ENCODE measurements at places on chromosomes 4 and X.

DNA sequence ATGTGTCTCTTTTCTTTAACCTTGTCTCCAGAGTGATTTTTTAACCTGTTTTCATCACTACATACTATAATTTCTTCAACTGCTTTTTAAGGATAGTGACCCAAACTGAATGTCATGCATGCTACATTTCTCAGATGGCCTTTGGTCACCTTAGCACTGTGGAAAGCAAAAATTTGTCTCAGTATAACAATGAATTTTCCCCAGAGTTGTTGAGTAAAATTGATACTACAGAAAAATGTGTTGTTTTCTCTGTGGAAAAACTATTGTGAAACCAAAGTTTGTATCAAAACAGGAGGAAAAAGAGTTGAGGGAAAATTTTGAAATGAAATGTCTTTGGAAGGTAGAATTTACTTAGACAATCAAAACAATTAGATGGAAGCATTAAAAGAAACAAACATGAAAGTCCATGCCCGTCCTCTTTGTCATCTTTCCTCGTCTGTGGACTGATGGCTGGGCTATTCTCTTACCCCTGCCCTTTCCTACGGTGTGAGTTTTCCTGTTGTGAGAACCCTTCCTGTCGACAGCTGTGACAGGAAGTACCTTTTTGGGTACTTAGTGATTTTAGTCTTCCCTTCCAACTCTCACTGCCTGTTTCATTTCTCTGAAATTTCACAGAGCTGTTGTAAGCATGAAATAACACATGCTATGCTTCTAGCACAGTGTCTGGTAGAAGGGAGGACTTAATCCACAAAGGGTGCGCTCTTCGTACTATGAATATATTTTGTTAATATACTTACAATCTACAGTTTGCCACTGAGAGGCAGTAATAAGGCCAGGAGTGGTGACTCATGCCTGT lies 50.8 kb downstream of the LRP2BP start:
- no peak for DNase-seq

DNA sequence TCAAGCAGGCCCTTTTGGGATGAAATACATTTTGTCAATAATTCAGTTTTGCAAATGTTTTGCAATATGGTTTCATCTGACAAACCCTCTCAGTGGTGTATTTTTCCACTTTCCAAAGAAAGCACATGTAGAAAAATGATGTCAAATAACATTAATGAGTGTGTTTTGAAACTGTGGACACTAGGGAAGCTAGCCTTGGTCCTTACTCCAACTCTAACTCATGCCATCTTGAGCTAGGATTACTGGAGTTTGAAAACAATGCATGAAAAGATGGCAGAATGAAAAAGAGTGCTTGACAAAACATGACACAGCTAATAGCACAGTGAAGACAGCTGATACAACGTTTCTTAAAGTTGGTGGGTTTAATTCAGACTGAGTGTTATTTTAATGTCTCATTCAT lies 41.4 kb downstream of the HAND2 start:
- no peak for DNase-seq

- DNase-seq: peak; percentile 74
These were observed at the start of gene RTL5 for GRCh38 chrX:72131317-72132294. TSS of gene RTL5 (minus strand) at chrX:72131915.

DNA sequence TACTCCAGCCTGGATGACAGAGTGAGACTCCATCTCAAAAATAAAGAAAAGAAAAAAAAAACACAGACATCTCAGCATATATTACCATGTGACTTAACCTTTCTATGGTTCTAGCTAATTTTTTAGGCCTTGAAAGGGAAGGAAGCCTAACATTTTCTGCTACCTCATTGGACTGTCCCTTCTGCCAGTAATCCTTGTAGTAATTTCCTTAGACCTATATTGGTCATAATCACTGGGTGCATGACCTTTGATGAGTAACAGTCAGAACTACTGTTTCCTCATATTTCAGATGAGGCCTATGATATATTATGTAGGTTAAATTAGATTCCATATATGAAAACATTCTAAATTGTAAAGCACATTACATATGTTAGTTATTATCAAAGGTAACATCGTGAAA lies 9.6 kb downstream of the XIAP start:
- no peak for DNase-seq

DNA sequence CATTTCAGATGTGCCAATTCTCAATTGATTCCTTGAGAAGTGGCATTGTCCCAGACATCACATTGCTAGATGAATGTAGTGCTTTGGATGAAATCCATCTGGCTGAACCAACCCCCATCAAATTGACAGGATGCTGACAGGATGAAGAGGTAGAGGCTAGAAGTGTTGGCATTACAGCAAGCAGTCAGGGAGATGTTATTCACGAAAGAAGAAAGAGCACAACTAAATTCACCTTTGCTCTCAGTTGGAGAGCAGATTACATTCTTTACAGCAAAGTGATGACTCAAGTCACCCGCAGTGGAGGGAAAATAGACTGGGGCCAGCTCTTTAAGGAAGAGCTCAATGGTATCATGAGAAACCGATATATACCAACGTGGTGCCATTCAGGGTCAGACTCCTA lies 259.6 kb downstream of the C4orf33 start:
- DNase-seq: peak; percentile 45

DNA sequence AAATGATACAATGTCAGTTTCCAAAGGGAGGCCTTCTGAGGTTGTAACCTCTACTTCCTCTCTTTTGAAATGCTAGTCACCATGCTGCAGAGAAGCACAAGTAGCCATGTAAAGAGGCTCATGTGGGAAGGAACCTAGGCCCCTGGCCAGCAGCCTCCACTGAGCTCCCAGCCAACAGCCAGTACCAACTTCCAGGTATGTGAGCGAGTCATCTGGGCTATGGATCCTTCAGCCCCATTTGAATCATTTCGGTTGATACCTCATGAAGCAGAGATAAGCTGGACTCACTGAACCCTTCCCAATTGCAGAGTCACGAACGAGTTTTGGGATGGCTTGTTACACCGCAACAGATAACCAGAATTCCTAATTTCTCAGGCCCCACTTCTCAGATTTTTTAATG lies 187.0 kb upstream of the LDB2 start:
- DNase-seq: no peak

GRCh38 chr4:53943345-53944085 lies 120.9 kb downstream of the CHIC2 start:
- peak; percentile 71 for DNase-seq

- no peak for DNase-seq
These were observed 98.8 kb upstream of the NDP start for GRCh38 chrX:44071847-44072551.

GRCh38 chr4:145347684-145348083 lies 134.0 kb upstream of the SMAD1 start:
- no peak for DNase-seq

- DNase-seq: no peak
These were observed 222.4 kb downstream of the HHIP start for GRCh38 chr4:144868309-144868708.

GRCh38 chrX:148499638-148500422 lies 587 bp upstream of the AFF2 start:
- DNase-seq: no peak

DNA sequence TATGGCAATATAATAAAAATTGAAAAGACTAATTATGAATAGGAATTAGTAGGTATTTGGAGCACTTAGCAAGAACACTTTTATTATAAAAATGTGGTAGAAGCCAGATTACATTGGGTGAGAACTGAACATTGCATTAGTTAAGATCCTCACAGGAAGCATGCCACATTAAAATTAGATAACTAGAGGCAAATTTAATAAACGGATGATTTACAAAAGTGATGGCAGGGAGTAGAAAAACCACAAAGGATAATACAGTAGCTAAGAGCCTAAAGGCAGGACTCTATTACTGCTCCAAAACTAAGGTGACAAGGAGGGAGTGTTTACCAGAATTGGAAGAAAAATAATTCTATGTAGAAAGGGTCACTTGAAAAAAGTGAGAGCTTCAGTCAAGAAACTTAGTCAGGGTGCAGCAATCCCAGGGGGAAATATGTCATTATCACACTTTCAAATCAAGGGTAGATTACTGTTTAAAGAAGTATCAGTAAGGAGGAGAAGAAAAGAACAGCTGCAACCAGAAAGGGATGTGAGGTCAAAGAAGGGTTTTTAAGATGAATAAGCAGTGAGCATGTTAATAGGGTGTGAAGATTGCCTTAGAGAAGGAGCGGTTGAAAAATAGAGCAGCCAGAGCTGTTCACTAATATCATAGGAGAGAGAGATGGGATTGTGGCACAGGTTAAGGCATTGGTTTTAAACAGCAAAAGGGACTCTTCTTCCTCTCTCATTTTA lies 84.6 kb downstream of the NDST4 start:
- DNase-seq: no peak

DNA sequence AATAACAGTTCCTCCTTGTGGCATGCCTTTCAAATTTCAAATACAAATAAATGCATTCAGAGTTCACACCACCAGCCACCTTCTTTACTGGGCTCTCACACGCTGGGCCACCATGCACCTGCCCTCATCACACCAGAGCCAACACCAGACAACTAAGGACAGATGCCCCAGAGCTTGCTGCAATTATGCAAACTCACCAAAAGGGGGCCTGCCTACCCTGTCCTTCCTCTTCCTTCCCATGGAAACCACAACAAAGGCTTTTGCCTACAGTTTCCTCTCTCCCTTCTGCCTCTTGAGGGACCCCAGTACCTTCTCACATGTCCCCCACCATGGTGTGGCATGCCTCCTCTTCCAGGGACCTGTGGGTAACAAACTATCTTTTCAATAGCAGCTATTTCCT lies 1333.9 kb upstream of the TENM3 start:
- no peak for DNase-seq

- no peak for DNase-seq
These were observed at the start of gene EPGN for GRCh38 chr4:74308215-74308614. TSS of gene EPGN (plus strand) at chr4:74308470. CDS start at chr4:74308534, 64 bp downstream.

DNA sequence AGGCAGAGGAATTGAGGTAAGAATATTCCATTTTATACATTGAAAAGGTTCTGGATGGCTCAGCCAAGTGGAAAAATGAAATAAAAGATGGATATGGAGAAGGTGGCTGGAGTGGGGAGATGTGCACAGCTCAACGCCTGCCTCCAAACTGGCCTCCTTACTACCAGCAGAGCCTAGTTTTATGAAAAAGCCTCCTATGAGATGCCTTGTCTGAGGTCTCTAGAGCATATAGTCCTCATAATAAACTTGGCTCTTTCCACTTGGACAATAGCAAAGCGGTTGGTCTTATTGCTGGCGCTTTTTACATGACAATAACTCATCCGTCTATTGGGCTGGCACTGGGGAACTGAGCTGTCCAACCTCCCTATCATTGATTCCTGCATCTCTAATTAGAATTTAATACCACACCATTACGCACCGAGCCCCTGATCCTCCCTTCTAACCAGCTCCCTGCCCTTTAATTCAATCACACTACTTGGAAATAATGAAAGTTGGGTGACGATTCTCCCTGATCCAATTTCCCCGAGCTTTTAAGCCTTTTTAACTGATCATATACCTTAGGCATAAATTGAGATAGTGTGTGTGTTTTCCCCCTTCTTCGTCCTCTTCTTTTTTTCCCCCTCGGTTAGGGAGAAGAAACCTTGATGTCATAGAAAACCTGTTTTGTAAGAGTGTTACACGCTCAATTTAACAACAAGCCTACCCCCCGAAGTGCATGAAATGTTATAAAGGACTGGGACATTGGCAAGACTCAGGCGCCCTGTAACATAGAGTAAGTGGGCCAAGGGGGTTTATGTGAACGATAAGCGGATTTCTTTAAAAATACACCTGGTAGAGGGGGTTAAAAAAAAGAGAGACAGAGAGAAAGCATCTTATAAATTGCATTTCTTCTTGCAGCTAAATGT lies at the start of gene PHOX2B:
Gene PHOX2B, minus strand, starts transcription at position 155 of the 905 bp plus-strand sequence. Its CDS starts 115 bp downstream, at position 40.
- DNase-seq: peak; percentile 28

GRCh38 chrX:30196322-30196721 lies 19.0 kb upstream of the MAGEB2 start:
- DNase-seq: peak; percentile 1

GRCh38 chr4:2064276-2064991 lies 5.3 kb downstream of the NAT8L start:
- DNase-seq: no peak

DNA sequence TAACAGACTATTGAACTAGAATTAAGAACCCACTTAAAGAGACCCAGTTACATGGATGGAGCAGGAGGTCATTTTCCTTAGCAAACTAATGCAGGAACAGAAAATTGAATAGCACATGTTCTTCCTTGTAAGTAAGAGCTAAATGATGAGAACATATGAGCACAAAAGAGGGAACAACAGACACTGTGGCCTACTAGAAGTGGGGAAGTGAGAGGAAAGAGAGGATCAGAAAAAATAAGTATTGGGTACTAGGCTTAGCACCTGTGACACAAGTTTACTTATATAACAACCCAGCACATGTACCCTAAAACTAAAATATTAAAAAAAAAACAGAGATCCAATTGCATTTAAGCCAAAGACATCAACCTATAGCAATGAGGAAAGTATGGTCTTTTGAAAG lies 26.2 kb downstream of the ARAP2 start:
- no peak for DNase-seq

- no peak for DNase-seq
These were observed 2.0 kb downstream of the SMIM14 start for GRCh38 chr4:39636531-39637184.

- DNase-seq: no peak
These were observed 1594.7 kb downstream of the TECRL start for GRCh38 chr4:62814510-62815047.

DNA sequence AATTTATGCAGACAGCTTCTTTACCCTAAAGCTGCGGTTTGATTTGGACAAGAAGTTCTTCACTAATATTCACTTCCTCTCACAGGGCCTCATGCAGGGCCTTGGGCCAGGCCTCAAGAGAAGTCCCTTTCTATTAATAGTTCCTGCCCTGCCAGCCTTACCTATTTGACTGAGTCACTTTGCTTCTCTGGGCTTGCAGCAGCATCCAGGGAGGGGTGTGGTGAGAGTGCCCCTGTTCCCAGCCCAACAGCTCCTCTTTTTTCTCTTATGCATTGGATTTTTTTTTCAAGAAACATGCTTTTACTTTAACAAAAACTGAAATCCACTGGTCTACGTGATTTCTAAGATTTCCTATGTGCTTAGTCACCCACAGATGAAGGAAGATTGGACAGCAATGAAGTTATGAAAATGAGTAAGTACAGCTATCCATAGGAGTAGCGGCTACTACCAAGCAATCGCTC lies 26.7 kb downstream of the FAM156B start:
- DNase-seq: no peak

GRCh38 chr4:109622626-109623025 lies 62.6 kb downstream of the MCUB start:
- DNase-seq: no peak

DNA sequence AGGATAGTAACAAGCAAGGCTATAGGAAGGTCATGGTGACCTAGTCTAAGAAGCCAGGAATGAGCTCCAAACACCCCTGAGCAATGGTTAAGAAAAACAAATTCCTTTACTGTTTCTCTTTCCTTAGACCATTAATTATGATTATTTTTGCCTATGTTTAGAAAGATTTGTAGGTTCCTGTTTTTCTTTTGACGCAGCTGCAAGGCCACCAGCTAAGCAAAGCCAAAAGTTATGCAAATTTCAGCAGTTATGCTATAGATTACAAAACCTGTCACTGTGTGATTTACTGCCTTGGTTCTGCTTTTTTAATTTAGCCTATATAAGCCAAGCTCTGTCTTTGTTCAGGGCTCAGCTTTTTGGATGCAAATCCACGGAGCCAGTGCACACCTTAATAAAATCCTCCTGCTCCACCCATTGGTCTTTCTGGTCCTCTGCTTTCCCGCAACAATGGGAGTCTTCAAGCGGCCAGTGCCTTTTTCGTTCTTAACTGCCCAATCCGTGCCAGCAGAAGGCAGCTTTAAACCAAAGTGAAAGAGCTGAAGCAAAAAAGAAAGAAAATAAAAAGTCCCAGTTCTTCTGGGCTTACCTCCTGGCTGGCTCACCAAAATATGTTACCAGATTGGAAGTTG lies 1.4 kb upstream of the CEP135 start:
- DNase-seq: peak; percentile 2

- DNase-seq: peak; percentile 15
These were observed 475.5 kb upstream of the FGF16 start for GRCh38 chrX:76971393-76972376.

GRCh38 chrX:101108284-101108683 lies 10.3 kb downstream of the CENPI start:
- DNase-seq: no peak
